Cardiac muscle cell (in vitro differentiated cells and primary cell): ENCODE measurements at places on chromosomes 3 and 15.

GRCh38 chr3:35849963-35850362 lies 210.6 kb downstream of the ARPP21 start:
- no peak for DNase-seq

DNA sequence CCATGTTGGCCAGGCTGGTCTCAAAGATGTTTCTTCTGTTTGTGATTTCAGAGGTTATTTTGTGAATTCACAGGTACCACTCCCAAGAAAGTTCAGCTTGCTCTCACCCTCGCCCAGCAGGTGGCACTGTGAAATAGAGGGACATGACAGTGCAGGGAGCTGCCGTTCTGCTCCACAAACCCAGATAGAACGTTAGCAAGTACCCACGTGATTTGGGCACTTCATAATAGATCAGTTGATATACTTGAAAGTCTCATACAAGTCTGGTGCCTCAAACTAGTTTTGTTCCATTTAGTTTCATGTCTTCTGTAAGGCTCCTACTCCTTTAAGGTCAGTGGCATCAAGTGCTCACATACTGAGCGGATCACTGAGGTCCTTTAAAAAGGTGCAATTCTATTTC lies 45.5 kb downstream of the FILIP1L start:
- peak; percentile 77 for DNase-seq

GRCh38 chr3:126226374-126226773 lies 46.0 kb upstream of the ALDH1L1 start:
- DNase-seq = no peak

- no peak for DNase-seq
Measured at GRCh38 chr3:65595222-65596028, 443.3 kb downstream of the MAGI1 start.

- peak; percentile 97 for DNase-seq
Measured at GRCh38 chr15:64430000-64430735, 30.2 kb upstream of the ZNF609 start.

- DNase-seq = no peak
Measured at GRCh38 chr3:179671747-179672242, 19.0 kb downstream of the USP13 start.

DNA sequence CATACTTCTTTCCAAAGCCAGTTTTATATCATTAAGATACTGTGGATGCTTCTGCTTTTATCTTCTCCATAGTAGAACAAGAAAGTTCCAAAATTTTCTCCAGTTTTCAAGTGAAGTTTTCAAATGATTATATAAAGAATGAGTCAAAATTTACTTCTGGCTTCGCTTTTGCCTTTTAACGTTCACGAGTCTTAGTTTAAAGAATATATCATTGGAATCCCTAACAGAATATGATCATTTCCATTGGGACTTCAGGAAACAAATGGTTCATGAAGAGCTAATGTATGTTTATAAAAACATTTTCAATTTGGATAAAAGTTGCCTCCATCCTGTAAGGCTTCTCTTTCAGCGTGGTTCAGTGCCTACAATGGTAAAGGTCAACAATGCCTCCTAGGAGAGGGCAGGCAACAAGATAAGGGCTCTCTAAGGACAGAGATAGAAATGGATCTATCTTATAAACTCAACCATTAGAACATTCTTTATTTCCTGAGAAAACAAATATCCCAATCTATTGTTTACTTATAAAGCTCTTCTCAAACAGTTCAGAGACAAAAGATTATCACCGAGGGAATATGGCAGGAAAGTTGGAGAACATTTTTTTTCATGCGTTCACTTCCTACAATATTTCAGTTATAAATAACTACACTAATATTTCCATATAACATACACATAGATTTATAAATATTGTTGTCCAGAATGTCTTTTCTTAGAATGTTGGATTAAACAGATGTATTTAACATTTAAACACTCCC lies 60.5 kb downstream of the FBN1 start:
- no peak for DNase-seq

GRCh38 chr3:100103558-100104441 lies 10.5 kb downstream of the FILIP1L start:
- no peak for DNase-seq

DNA sequence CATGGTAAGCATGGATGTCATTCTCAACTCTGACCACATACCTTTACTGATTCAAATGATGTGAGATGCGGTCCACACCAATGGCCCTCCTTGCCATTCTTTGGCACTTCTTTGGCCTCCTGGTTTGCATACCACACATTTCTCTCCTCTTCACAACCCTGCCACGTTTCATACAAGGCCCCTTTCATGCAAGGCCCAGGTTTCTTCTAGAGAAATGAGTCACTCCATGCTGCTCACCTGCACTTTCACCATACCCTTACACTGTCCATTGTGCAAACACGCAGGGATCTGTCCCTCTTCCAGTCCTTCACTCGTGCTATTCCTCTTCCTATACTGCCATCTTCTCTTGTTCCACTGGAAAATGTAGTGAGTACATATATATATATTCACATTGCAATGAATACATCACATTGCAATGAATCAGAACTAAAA lies 24.4 kb upstream of the SLC24A5 start:
- no peak for DNase-seq

- DNase-seq = no peak
Measured at GRCh38 chr3:10514407-10515069, 9.2 kb upstream of the ATP2B2 start.

DNA sequence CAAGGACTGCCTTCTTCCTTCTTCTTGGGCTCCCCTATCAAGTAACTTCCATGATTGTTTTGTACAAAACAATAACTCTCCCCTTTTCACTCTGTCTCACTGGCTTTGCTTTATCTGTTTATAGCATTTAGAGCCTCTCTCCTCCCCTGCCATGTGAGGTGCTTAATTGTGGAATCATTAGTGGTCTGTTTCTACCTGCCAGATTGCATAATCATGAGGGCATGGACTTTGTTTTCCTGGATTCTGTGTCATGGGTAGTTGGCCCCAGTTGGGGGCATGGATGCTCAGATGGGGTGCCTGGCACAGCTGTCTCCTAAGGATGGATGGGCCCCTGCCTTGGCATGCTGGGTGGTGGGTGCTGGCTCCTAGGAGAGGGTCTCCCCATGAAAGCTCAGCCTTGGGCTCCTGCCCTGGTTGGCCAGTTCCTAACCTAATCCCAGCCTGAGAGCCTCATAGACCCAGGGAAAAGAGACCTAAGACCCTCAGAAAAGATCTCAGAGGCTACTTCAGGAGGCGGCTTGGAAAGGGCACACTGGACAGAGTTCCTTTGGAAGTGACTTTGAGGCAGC lies 8.0 kb upstream of the CTXND1 start:
- no peak for DNase-seq

DNA sequence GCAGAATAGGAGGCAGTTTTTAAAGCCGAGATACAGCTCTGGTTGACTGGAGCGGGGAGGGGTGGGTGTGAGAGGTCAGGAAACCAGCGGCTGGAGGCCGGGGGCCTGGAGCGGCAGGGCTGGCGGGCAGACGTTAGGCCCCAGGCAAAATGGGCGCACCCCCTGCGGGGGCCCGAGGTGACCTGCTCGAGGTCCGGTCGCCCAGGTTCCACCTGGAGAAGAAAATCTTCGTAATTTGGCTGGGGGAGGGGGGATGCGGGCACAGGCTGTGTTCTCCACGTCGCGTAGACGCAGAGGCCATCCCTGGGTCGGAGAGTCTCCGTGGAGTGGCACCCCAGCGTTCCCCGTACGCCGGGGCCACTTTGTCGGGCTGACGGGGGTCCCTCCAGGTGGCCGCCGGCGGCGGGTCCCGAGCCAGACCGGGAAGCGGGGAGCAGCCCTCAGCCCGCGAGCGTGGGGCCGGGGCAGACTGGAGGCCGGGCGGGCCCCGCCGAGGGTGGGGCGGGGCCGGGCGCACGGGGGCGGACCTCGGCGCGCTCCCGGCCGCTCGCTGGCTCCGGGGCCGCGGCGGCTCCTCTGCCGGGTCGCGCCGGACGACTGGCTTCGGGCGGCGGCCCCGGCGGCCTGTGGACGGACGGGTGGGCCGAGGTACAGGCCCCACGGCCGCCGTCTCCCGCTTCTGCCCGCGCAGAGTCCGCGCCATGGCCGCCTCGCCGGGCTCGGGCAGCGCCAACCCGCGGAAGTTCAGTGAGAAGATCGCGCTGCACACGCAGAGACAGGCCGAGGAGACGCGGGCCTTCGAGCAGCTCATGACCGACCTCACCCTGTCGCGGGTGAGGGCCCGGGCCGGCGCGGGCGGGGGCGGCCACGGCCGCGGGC lies at the start of gene CRTC3:
CRTC3 (plus strand) TSS at position 553 of the 879 bp plus-strand sequence; CDS start at position 702, 149 bp downstream.
- DNase-seq = peak; percentile 61

DNA sequence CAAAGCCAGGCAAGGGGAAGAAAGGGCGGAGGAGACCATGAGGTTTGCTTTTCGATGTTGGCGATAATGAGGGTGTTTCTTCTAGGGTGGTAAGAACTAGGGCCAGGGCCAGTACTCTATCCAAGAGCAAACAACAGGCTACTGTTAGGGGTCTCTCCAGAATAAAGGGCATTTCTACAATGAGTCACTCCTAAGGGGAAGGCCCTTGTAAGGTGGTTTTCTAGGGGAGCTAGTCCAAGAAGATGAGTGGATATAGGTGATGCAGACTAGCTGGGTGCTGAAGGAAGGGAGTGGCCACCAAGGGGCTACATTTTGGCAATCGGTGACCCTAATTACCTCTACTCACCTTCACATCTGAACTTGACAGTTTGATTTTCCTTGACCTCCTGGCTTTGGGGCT lies 148.5 kb upstream of the HACD2 start:
- DNase-seq = no peak

DNA sequence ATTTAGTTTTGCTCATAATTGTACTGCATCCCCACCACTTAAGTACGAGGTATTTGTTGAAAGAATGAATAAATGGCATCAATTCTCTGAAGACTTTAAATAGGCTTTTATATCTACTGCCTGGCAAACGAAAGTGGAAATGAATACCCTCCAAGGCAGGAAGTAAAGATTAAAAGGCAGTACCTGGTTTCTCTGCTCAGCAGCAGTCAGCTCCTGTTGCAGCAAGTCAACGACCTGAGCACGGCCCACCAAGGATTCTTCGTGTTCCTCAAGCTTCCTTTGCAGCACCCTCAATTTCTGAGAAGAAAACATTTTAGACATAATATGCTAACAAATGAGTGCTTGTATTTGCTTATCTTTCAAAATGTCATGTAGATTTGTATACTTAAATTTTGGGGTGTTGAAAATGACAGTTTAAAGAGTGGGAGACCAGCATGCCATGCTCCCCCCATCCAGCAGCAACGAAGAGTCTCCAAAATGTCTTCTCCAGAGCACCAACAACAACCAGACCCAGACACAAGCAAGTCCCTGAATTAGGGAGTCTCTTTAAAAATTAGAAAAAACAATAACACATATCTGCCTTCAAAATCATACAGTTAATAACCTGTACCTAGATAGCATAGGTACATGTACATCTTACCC lies 31.2 kb downstream of the GOLGB1 start:
- DNase-seq = no peak

- DNase-seq = peak; percentile 23
Measured at GRCh38 chr3:119173325-119173724, at the start of gene UPK1B. Gene UPK1B (plus strand): TSS chr3:119173598. CDS start chr3:119186742, 13,144 bp downstream.

GRCh38 chr3:111568911-111569310 lies 26.2 kb downstream of the ZBED2 start:
- DNase-seq = no peak

DNA sequence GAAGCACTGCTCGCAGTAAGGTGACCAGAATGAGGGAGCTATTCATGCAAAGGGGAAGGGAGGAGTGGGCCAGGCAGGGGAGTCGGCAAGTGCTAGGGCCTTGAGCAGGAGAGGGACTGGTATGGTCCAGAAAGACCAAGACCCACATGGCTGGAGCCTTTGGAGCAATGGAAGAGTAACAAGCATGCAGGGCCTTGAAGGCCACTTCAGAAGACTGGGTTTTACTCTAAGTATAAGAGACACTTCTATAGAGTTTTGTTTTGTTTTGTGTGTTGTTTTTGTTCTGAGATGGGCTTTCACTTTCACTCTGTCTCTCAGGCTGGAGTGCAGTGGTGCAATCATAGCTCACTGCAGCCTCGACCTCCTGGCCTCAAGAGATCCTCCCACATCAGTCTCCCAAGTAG lies 42.0 kb downstream of the BFSP2 start:
- no peak for DNase-seq

DNA sequence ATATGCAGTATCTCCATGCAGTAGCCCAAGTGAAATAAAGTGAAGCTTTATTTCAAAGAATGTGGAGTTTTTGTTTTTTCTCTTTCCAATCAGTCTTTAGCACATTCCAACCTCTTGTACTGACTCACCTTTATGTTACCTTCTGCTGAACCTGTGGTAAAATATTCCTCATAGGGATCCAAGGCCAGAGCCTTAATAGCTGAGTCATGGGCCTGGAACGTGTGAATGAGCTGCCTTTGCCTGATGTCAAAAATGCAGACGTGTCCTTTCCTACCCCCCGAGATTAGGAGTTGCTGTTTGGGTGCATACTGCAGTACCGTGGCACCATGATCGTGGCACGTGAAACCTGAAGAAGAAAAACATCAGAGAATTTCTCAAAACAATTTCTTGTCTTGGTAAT lies 108.5 kb downstream of the GLDN start:
- DNase-seq = peak; percentile 63

- no peak for DNase-seq
Measured at GRCh38 chr15:51443282-51443914, 101.9 kb downstream of the GLDN start.

DNA sequence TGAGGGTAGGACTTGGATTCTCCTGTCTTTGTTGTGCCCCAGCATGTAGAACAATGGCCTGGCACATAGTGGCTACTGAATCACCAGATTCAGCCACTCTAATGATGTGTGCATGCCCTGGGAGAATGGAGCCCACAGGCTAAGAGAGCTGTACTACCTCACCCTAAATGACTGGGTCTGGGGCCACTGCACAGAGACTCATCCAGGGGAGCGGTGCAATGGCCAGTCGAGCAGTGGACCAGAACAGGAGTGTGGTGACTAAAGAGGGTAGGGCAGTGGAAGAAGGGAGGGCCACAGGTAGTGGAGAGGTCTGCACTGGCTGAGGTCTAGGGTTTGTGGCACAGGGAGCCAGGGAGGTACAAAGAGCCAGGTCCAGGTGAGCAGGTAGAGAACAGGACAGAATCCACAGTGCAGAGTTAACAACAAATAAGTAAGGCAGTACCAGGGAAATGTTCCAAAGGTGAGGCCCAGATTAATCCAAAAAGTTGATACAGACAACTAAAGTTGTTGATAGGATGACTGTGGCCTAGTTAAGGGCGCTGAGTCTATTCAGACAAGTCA lies 142.7 kb upstream of the ATP11B start:
- DNase-seq = no peak

- no peak for DNase-seq
Measured at GRCh38 chr15:73190189-73190601, 137.9 kb downstream of the NEO1 start.

- no peak for DNase-seq
Measured at GRCh38 chr3:153631102-153631501, 469.1 kb downstream of the RAP2B start.

GRCh38 chr15:52857471-52857870 lies 67.3 kb upstream of the ONECUT1 start:
- DNase-seq = no peak
